ENCODE measurements at places on chromosomes 2 and 18.

- DNase-seq: no peak
Observed at GRCh38 chr2:229101314-229101713, 169.8 kb downstream of the PID1 start.

GRCh38 chr2:118146315-118147283 lies 58.3 kb downstream of the INSIG2 start:
- DNase-seq: no peak

DNA sequence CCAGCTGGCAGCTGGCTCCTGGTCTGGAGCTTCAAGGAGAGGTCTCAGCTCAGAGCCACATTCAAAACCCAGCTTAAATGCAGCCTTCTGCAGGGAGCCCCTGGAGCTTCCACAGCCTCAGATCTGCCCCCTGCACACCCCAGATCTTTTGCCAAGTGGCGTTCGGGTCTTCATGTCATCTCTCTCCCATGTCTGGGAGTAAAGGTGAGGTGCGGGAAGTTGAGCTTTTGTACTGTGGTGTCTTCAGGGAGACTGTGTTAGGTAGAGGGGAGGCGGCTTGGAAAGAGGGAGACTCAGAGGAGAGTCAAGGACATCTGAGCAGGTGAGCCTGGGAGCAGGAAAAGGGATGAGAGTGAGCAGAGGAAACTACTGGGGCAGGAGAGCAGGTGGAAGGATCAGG lies 25.4 kb downstream of the MPHOSPH10 start:
- no peak for DNase-seq

- no peak for DNase-seq
Observed at GRCh38 chr2:151297882-151298281, 8.4 kb upstream of the NMI start.

DNA sequence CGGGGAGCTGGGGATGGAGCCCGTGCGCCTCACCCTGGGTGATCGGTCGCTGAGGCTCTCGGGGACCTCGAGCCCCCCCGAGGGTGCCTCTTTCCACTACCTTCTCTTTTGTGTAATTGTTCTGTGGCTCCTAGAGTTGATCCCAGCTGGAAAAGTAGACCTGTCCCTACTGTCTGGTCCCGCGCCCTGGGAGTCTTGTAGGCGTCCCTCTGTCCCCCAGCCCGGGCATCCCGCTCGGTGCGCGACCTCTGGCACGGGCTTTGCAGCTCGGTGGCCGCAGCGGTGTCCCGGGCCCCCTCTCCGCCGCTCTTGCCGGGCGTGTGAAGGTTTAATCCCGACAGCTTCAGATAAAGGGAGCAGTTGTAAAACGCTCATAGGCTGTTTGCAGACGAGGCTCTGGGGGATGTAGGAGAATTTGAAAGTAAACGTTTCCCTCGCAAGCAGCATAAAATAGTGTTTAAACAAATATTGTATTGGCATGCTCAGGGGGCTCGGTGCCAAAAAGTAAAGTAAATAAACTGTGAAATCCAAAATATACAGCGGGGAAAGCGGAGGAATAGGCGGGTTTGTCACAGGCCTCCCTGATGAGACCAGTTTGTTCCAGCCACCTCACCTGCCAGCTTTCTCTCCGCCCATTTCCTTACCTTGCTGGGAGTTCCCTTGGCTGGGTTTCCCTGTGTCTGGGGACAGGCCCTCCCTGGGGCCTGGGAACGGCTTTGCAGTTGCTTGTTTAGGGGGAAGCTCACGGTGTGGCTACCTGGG lies 1.9 kb downstream of the GLI2 start:
- no peak for DNase-seq

DNA sequence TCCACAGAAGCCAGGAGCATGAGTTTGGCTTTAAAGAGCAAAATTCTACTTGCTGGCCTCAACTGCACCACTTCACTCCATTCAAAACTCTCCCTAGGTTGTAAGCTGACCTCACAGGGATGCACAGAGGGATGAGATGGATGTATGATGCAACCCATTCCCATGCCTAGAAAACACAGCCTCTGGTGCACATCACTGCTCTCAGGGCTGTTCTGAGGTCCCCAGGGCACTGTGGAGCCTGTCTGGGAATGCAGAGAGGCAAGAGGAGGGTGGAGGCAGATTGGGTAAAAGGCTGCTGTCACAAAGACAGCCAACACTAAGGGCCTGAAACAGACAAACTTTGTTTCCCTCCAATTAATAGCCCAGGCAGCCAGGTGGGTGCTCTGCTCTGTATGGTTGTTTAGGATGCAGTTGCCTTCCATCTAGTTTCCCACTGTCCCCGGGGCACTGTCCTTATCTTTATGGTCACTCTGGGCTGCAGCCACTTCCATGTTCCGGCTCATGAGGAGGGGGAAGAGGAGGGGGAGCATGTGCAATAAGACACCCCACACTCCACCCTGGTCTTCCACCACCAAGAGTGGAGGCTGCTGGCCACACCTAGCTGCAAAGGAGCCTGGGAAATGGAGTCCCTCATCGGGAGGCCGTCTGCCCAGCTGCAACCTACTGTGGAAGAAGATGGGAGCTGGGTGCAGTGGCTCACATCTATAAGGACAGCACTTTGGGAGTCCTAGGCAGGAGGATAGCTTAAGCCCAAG lies 7.0 kb downstream of the GPR45 start:
- DNase-seq: no peak

DNA sequence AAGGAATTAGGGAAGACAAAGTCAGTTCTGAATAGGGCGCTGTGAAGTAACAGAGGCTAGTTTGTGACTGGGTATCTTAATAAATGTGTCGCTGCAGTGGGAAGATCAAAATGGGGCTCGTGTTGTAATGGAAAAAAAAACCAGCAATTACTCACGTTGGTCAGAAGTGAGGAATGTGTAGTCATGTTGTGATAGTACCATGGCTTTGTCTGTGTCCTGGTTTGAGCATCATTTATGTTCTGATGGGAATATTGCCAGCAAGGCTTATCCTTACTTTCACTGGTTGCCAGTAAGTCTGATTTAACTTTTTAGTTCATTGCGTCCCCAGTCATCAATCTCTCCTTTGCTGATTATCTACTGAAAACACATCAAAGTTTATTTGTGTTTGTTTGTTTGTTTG lies 467.6 kb downstream of the NYAP2 start:
- DNase-seq: no peak
